Activated CD4-positive, alpha-beta T cell treated with anti-CD3 and anti-CD28 coated beads, Interleukin-2, amount 10 ng/mL, durations not matched to agents 24 days and 14 days (primary cell): ENCODE measurements at places on chromosomes 16 and 17. TPM values are rescaled to one million over a fixed set of nuclear protein-coding genes. Genes with fewer than 3 reads are reported as not detected.

The TANGO6 gene
- 35.6 and 40.0 TPM in 2 replicates for total RNA-seq

The UNC45B gene
- total RNA-seq, result not detected in 2 replicates

DNA sequence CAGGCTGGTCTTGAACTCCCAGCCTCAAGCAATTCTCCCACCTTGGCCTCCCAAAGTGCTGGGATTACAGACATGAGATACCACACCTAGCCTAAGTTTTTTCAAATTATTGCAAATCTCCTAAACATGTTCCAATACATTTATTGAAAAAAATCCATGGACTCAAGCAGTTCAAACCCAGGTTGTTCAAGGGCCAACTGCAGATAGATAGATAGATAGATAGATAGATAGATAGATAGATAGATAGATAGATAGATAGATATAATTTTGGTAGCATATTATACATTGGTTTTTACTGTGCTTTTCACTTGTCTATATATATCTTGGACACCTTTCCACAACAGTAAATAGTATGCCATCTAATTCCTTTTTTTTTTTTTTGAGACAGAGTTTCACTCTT is 20.9 kb upstream of the RBBP6 start:
- DNase-seq, result no peak

DNA sequence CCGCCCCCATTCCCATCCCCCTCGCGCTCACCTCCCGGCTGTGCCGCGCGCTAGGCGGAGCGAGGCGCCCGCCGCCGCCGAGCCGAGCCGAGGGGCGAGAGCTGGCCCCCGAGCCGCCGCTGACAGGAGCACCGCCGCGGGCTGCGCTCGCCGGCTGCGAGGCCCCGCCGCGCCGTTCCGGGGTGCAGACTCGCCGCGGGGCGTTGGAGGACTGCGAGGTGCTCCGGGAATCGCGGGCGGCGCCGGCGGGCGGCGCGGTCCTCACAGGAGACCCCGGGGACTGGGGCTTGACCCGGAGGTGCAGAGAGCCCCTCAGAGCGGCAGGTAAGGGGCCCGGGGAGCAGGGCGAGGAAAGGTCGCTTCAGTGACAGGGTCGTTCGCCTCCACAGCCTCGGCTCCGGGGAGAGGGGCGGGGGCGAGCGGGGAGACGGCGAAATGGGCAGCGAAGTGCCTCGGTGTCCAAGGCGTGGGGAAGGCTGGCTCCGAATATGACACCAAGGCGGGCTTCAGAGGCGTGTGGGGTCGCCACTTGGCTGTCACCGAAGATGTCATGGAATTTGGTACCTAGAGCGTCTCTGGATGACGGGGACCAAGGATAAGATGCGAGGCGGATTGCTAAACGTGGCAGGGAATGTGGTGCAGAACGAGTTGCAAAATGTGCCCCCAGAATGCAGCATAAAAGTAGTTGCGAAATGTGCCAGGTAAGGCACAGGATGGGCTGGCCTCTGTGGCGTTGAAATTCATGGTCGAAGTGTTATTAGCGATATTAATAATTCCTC is 580 bp downstream of the TANC2 start:
- peak; percentile 82 for DNase-seq

The LGALS3BP gene
- total RNA-seq, result 73.3 and 74.2 TPM in 2 replicates

DNA sequence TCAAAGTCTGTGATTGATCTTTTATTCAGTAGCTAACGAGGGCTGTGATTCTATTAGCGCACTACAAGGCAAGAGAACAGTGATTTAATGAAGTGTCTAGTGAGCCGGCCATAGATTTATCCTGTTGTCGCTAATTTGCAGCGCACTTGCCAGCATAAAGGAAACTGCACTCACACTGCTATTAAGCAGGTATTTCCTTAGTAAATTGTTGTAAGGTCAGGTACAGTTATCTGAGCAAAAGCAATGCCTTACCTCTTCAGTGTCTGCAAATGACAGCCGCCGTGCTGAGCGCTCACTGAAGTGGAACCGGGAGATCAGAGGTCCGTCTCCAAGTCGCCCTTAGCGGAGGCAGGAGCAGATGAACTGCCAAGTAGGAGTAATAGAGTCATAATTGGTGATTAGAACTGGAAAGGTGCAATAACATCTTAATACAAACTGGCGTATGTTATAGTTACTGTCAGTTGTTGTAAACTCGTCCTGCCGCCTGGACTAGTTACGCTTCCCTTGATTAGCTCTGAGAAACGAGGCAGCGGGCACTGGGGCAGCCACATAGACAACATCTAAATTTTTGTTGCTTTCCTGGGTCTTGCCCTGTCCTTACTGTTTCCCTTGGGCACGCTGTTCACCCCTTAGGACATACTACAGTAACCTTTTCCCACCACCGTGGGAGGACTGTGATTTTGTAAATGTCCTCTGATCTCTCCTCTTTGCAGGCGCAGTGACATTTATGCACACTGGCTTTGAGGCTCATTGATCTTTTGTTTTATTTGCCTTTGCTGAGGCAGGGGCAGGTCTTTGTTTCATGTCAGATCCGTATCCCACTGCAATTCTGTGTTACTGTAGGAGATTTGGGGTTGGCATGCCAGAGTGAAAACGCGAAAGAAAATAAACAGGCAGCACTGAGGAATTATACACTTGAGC is 363.1 kb downstream of the WWOX start:
- no peak for DNase-seq

- peak; percentile 96 for DNase-seq
These were observed at the start of gene NME3 for GRCh38 chr16:1771188-1771863. Gene NME3 (minus strand): TSS chr16:1771543. CDS start chr16:1771534, 9 bp downstream.

The STXBP4 gene
- total RNA-seq, result 8.2 and 9.2 TPM in 2 replicates

DNA sequence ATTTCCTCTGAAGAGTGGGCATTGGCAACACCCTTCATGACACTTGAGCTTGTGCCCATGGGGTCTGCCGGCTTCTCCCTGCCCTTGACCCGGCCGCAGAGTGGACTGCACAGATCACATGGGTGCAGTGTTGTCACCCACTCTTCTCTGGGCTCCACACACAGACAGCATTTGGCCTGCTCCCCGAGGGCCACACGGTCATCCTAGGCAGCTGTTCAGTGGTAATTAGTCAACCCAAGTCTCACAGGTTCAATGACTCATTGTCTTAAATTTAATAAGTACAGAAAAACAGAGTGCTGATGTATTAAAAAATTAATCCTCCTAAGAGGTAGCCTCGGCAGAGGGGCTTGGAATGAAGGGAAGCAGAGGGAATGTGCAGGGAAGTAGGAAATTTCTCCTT is 204.8 kb downstream of the MSI2 start:
- no peak for DNase-seq

The TEX19 gene
- 0.09 TPM in 2 replicates for total RNA-seq

DNA sequence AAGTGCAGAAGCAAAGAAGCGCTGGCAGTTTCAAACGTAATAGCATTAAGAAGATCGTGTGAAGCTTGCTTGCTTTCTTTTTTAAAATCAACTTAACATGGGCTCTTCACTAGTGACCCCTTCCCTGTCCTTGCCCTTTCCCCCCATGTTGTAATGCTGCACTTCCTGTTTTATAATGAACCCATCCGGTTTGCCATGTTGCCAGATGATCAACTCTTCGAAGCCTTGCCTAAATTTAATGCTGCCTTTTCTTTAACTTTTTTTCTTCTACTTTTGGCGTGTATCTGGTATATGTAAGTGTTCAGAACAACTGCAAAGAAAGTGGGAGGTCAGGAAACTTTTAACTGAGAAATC is 17.4 kb upstream of the RAB11FIP4 start:
- DNase-seq, result no peak

DNA sequence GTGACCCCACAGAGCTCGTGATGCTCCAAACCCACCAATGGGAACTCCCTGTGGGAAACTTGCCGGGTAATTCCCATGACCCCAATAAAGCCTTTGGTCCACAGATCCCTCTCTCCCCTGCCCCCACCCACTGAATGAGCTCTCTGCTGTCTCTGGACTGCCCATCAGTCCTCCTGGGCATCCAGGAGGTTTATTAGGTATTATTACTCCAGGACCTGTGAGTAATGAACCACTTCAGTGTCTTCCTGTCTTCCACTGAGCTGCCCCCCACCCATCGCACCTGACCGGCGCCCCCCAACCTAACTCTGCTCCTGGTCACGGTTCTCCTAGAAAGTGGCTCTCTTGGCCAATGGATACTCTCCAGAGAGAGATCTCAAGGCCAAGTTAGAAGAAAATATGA is 28.7 kb upstream of the DNAH17 start:
- no peak for DNase-seq

DNA sequence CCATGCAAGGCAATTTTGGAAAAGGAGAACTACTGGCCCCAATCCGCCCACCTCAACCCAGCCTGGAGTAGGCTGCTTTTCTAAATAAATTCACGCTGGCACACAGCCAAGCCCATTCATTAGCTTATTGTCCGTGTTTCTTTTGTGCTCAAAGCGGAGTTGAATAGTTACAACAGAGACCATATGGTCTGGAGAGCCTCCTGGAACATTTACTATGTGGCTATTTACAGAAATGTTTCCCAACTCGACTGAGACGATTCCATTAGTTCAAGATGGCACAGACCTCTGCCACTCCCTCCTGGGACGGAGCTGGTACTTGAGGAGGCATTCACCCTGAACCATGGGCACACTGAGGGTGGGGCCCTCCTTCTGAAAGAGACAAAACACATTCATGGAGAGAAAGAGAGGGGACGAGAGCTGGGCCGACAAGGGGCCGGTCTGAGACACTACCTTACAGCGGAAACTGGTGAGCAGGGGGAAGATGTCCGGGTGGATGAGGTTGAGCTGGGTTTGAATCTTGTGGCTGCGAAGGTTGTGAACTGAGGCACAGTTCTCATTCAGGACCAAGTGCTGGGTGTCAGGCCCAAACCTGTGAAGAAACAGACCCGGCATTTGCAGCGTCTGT is 15.7 kb downstream of the ELAC2 start:
- DNase-seq, result no peak

- DNase-seq, result no peak
These were observed 34.5 kb downstream of the KCNJ16 start for GRCh38 chr17:70109497-70109896.

DNA sequence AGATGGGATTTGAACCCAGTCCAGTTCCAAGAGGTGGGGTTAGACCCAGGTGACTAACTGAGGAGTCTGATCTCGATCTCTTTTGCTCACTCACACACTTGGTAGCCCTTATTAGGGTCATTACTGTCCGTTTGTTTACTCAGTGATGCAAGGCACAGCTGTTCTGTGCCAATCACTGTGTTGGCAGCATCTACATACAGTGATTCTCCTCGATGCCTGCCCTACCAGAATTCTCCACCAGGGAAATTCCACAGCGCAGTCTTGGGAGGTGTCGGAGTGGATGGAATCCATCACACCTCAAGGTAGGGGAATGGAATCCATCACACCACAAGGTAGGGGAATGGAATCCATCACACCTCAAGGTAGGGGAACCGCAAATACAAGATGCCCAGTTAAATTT is 279.6 kb downstream of the MAF start:
- DNase-seq, result no peak

DNA sequence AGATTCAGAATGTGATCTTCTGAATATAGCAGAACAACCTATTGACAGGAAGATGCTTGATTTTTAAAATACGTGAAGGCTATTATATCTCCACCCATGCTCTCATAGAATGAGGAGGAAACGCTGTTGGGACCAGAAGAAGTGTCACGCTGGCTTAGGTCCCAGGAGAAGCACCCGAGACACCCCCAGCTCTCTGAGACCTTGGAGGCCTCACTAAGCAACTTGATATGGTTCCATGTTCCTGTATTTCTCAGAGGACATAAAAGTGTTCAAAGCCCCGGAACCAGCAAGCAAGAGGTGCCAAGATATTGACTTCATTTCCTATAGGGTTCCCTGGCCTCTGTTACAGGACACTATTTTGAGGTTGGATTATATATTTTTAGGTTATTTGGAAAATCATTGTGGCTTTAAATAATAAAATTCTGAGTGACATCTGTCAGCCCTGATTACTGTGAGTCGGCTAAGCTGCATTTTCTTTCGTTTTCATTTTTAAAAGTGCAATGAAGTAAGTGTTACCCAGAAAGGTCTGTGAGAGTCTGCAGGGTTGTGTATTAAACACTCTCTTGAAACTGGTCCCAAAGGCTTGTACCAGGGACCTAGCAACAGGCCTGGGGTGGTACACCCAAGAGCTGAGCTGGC is 400.0 kb downstream of the SOX9 start:
- no peak for DNase-seq

- no peak for DNase-seq
These were observed 22.7 kb downstream of the TRPV3 start for GRCh38 chr17:3534881-3535252.

The PGS1 gene
- 65.6 and 67.8 TPM in 2 replicates for total RNA-seq

- DNase-seq, result no peak
These were observed 222.5 kb downstream of the PRKCA start for GRCh38 chr17:66524877-66525276.

The NME4 gene
- total RNA-seq, result 64.3 and 64.8 TPM in 2 replicates

The GP2 gene
- total RNA-seq, result not detected in 2 replicates

The CD300E gene
- total RNA-seq, result not detected in 2 replicates

- no peak for DNase-seq
These were observed 65.9 kb downstream of the CCT6B start for GRCh38 chr17:34895383-34895782.

The MPV17L gene
- total RNA-seq, result 0.09 and 0.21 TPM in 2 replicates

The ADAT1 gene
- total RNA-seq, result 58.6 and 64.4 TPM in 2 replicates

The RHBDL1 gene
- 1.1 and 1.2 TPM in 2 replicates for total RNA-seq

The RUNDC1 gene
- 20.2 and 20.5 TPM in 2 replicates for total RNA-seq

DNA sequence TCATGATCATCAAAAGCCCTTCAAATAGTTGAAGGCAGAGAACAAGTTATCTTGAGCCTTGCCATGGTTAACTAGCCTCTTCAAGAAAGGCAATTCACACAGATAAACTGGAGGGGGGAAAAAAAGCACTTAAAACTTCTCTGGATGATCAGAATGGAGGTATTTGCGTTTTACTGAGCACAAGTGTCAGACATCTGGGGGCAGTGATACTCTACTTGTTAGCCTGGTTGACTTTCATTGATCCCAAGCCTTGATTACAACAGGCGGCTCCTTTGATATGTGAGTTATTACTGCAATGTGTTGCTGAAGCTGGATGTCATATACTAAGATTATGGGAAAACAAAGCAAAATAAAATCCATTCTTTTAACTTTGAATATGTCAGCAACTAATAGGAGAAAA is 155.0 kb upstream of the HS3ST3A1 start:
- DNase-seq, result no peak

- no peak for DNase-seq
These were observed 44.1 kb upstream of the GRIN2A start for GRCh38 chr16:10226141-10226986.

DNA sequence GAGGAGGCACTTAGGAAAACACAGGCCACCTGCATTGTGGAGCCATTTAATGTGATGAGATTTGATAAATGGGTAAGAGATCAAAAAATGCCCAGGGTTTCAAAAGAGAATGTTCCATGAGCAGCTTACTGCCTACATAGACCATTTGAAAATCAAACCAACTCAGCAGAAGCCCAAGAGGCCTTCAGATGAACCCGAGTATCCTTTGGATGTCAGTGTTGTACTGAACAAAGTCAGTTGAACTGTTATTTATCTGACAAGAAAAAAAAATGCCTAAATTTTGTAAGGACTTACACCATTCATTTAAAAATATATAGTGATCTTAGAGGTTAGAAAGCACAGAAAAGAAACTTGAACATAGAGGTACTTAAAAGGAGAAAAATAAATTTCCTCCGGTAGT is 381.7 kb downstream of the ZFHX3 start:
- no peak for DNase-seq

The FNDC8 gene
- total RNA-seq, result not detected in 2 replicates

The ACSM3 gene
- total RNA-seq, result 2.7 and 3.5 TPM in 2 replicates

The TMEM100 gene
- total RNA-seq, result not detected in 2 replicates

GRCh38 chr17:74892974-74893911 is at the start of gene FADS6:
Gene FADS6 (minus strand): TSS chr17:74893633. CDS start chr17:74893595, 38 bp downstream.
- DNase-seq, result peak; percentile 70

The SOCS3 gene
- 78.3 and 81.5 TPM in 2 replicates for total RNA-seq

- DNase-seq, result peak; percentile 70
These were observed 25.7 kb downstream of the STAT5A start for GRCh38 chr17:42313773-42314566.
